ENCODE measurements at places on chromosomes 6 and 20.

GRCh38 chr6:33028220-33028849, 18.9 kb upstream of the HLA-DOA start:
- H3K36me3 ChIP-seq = no peaks in the 10 kb centered on the region
- H3K27ac ChIP-seq = no peak overlapping the region
- no peak for DNase-seq
- peaks cover 4% of the 10 kb centered on the region for H3K27me3 ChIP-seq

- no peak overlapping the region for H3K4me3 ChIP-seq
- peaks cover 7% of the 10 kb centered on the region for H3K36me3 ChIP-seq
- H3K27ac ChIP-seq = no peak overlapping the region
- no peak for DNase-seq
- peaks cover 13% of the 10 kb centered on the region for H3K4me1 ChIP-seq
- peaks cover 1% of the 10 kb centered on the region for H3K27me3 ChIP-seq
These were observed 16.7 kb downstream of the CD109 start for GRCh38 chr6:73712535-73713173.

- no peaks in the 10 kb centered on the region for H3K36me3 ChIP-seq
- no peak for DNase-seq
- H3K27ac ChIP-seq = no peak overlapping the region
- H3K4me1 ChIP-seq = no peaks in the 10 kb centered on the region
- peaks cover 12% of the 10 kb centered on the region for H3K27me3 ChIP-seq
- H3K4me3 ChIP-seq = no peak overlapping the region
These were observed 89.5 kb downstream of the CHMP4B start for GRCh38 chr20:33900521-33901131.

DNA sequence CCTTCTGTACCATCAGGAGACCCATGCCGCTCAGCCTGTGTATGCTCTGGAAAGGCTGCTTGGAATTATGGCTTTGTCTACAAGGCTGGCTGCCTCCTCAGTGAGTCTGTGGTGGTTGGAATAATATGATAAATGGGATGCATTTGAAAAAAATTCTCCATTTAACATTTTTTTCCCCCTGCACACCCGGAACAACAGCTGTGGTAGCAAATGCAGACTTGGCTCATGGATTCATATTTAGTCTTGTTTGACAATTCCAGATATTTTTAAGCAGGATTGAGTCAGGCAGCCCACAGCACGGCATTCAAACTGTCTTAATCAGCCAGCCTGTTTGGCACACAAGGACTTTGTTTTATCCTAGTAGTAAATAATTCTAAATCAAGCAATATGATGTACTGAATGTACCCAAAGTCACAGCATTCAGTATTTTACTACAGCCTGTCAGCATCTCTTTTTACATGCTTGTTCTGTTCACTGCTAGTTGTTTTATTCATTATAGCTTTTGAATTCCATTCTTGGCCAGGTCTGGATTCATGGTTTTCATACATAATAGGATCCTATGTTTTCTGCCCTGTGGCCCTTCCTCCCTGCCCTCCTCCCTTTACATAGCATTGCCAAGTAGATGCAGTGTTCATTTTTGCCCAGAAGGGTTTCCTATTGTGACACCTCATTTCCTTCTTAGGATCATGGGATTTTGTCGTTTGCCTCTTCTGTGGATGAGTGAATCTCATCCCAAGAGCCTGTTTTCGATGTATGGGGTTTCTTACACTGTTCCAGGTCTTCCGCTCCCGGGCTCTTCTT, 68.1 kb downstream of the LRRC1 start:
- H3K4me3 ChIP-seq = no peak overlapping the region
- no peak for DNase-seq
- peaks cover 2% of the 10 kb centered on the region for H3K4me1 ChIP-seq
- no peak overlapping the region for H3K27ac ChIP-seq

DNA sequence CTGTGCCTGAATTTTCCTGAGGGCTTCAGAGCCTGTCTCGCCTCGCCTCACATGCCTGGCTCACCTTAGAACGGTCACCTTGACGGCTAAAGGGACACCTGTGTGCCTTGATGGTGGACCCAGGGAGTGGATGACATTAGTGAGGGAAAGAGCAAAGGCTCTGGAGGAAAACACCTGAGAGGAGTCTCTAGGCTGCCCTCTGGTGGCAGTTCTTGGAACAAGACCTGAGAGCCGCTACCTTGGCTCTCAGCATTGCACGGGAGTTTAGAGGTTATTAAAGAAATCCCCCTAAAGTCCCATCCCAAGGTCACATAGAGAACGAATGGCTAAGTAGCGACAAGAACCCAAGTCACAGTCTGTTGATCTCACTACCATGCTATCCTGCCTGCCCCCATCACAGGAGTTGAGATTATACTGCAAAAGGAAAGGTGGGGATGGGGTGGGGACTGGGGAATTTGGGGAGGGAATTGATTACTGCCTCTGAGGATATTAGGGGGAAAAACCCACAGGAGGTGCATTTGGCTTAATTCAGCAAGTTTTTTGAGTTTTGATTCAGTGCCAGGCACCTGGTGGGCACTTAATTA, 7.9 kb upstream of the CDSN start:
- H3K4me1 ChIP-seq = peaks cover 2% of the 10 kb centered on the region
- peak; percentile 88 for DNase-seq
- no peak overlapping the region for H3K27ac ChIP-seq
- H3K27me3 ChIP-seq = peaks cover 2% of the 10 kb centered on the region
- H3K36me3 ChIP-seq = no peaks in the 10 kb centered on the region

DNA sequence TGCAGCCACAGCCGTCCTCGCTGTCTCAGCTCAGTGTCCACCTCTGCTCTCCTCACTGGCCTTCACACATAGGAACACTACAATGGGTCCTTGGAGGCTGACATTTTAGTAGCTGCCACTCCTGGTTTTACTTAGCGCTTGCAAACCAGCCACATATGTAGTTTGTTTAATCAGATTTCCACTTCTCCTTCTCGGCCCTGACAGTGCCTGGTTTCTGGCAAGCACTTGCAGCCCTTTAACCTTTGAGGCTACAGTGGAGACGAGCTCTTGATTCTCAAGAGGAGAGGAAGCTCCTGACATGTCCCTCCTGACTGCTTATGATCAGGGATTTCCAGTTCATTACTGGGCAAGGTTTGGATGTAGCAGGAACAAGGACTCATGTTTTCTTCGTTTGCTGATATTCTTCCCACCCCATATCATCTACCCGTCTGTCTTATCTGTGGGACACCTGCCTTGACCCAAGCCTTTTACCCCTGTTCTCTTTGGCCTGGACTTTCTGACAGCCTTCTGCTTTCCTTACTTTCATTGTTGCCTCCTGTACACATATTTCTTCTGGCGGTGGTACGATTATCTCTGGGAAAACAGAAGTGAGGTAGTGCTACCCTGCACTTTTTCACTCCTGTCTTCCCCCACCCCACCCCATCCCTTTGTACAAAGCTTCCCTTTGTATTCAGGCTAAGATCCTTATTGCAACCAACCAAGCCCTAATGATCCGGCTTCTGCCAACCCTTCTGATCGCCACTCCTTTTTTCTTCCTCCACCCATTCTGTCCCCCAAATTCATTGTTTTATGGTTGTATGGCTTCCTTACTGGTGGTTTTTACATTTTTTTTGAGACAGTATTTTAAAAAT, 31.2 kb downstream of the CEP43 start:
- H3K4me3 ChIP-seq = no peak overlapping the region
- H3K36me3 ChIP-seq = peaks cover 58% of the 10 kb centered on the region
- H3K4me1 ChIP-seq = peaks cover 7% of the 10 kb centered on the region
- H3K27ac ChIP-seq = no peak overlapping the region
